ENCODE measurements at places on chromosomes 6 and 20.

DNA sequence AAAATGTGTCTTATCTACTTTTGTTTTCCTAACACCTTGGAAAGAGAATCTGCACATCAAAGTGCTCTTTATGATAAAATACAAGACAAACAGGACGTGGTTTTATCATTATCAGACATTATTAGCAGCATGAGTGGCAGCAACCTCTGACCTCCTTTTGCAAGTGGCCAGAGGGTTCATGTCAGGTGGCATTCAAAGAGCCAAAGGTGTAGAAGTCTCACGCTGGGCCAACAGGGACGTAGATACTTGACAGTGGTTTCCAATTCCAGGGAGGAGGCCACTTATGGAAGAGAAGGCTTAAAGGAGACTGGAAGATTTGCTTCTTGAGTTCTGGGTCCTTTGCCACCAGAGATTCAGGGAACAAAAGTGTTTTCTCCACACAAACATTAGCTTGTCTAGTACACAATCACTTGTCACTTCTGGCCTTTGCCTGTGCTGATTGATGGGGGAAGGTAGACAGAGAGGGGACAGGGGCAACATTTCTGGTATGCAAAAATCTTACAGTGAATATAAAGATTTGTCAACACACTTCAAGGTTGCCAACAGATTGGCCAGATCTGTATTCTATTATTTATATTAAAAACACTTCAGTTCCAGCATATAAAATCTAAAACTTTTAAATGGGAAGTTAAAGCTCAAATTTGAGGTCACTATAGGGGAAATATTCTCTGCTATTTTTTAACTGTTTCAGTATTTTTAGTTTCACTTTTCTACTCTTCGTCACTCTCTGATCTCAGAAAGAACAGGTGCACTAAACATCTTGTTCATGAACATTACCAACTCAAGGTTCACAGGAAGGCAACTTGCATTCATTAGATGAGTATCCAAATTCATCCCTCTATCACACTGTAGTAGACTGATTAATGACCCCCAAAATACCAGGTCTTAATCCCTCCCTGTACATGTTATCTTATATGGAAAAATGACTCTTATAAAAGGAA is 52.1 kb upstream of the FBXO30 start:
- DNase-seq = no peak

- DNase-seq = no peak
Measured at GRCh38 chr6:16602035-16602434, 159.2 kb downstream of the ATXN1 start.

GRCh38 chr6:14775528-14775927 is 470.3 kb upstream of the JARID2 start:
- DNase-seq = no peak

DNA sequence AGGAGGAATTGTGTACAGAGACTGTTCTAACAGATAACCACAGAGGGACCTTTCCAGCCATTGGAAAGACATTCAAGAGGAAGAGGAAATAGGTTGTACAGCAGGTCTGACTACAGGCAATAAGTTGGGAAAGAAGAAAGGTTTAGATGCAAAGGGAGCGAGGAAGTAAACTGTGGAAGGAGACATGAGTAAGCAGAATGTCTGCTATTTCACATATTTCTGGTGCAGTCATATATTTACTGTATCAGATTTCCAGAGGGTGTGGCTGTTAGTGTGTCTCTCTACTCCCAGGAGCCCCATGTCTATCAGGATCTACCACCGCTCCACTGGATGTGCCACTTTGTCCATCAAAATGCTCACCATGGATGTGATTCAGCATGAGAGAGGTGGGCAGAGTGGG is 25.9 kb downstream of the MRS2 start:
- no peak for DNase-seq

- DNase-seq = no peak
Measured at GRCh38 chr6:132669690-132670291, 10.8 kb upstream of the TAAR1 start.

DNA sequence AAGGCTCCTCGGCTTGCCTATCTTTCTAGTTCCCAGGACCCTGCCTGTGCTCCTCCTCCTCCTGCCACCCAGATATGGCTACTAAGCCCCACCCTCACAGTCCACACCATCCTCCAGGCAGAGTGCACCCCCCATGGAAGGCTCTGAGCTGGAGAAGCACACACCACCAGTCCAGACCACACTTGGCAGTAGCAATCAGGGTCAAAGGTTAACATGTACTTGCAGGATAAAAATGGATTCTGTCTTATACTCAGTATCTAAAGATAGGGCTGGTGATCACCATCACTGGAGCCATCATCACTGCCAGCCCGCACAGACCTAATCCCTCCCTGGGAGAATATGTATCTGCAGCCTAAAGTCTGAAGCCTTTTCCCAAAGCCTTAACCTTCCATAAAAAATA is 83.4 kb downstream of the PRKN start:
- DNase-seq = no peak

DNA sequence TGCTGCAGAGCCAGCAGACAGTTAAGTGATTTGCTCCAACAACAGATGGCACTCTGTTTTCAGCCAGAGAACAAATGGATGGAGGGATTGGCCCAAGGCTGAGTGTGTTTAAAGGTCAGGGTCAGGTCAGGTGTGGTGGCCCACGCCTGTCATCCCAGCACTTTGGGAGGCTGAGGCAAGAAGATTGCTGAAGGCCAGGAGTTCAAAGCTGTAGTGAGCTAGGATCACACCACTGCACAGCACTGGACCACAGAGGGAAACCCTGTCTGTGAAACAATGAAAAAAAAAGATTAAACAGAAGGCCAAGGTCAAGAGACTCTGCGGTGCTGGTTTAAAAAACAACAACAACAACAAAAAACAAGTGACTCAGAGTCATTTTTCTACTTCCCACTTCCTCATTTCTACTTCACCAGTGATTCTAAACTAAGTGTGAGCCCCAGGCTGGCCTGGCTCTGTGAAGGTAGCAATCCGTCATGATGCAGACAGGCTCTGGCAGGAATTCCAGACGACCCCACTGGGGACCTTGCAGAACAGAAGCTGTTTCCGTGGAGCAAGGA is 42.5 kb upstream of the ARMC2 start:
- DNase-seq = no peak

DNA sequence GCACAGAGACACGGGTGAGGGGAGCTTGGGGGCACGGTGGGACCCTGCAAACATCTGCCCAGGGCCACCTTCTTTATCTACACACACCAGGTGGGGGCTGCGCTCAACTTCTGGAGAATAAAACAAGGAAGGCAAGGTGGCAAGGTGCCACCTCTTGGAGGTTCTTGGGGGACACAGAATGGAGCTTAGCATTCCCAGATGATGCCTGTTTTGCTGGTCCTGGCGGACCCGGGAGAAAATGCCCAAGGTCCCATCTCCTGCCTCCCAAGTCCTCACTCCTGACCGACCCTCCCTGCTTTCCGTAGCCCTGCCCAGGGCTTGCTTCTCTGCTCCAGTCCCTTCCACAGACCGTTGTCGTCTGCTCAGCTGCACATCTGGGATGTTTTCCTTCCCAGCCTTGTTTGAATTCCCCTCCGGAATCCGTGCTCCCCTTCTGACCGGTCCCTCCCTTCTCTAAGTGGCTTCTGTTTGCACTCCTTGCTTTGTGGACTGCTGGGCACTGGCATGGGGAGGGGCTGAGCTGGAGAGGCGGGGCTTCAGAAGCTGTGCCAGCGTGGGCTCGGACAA is 13.1 kb downstream of the ITPR3 start:
- DNase-seq = no peak

GRCh38 chr20:50027611-50028105 is 44.9 kb downstream of the SNAI1 start:
- no peak for DNase-seq

GRCh38 chr6:169654598-169655391 is 47.0 kb downstream of the WDR27 start:
- peak; percentile 40 for DNase-seq

GRCh38 chr6:81003156-81003555 is 749.3 kb downstream of the TENT5A start:
- DNase-seq = no peak

- DNase-seq = no peak
Measured at GRCh38 chr6:164200071-164200470, 785.6 kb downstream of the QKI start.

- DNase-seq = no peak
Measured at GRCh38 chr6:56364827-56365339, 117.5 kb upstream of the COL21A1 start.

DNA sequence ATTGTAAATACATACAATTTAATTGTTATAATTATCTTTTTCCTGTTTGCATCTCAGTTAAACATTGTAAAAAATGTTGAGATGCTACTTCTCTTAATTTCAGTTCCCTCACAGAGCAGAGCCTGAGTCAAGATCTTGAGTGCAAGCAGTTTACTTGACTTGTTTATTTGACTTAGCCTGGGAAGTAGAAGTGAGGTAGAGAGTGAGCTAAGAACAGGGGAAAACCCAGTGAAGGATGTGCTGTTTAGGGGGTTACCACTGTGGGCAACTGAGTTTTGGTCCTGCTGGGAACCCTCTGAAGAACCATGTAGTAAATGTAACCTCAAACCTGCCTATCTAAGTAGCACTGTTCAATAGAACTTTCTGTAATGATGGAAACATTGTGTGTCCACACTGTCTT is 495.2 kb upstream of the FLRT3 start:
- no peak for DNase-seq

DNA sequence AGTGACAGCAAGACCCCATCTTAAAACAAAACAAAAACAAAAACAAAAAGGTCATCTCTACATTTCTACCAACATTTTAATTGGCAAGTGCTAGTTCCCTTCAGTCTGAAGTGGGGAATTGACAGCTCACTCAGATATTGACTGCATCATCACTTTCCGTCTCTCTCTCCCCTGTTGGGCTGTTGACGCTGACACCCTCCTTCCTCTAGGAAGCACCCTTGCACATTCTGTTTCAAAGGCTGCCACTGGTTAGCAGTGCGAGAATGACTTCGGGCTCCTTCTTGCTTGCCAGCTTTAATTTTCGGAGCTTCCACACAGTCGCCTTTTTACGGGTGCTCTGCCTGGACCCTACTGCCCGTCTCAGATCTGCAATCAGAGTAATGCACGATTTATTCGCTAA is 96.6 kb upstream of the INSM1 start:
- no peak for DNase-seq

DNA sequence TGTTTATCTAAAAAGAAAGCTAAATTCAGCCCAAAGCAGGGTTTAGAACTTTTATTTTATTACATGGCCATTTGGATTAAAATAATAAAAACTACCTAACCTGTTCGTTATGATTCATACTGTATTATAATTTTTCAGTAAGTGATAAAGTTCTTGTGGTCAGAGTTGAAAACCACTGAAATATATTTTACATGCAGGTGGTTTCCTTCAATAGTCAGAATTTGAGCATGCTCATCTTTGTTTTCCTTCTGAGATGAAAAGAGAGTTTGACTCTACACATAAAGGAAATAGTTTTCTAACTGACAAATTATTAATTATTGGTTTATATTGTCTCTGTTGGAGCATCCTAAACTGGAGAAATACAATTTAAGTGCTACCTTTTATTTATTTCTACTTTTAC is 114.0 kb upstream of the FKBP1C start:
- DNase-seq = no peak

DNA sequence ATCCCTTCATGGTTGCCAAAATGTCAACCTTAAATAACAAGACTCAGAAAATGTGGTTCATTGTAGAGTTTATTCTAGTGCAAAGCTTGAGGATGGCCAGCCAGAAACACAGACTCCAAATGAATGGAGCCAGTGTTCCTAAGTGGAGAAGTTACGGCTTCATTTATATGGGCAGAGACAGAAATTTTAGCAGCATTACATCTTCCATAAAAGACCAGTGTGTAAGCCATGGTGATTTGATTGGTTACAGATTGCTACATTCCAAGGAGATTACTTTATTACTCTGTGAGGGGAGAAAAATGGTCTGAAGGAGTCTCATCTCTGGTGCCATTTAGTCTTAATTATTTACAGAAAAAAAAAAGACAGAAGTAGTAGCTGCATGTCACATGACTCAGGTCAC is 97.8 kb downstream of the OTOR start:
- DNase-seq = no peak

DNA sequence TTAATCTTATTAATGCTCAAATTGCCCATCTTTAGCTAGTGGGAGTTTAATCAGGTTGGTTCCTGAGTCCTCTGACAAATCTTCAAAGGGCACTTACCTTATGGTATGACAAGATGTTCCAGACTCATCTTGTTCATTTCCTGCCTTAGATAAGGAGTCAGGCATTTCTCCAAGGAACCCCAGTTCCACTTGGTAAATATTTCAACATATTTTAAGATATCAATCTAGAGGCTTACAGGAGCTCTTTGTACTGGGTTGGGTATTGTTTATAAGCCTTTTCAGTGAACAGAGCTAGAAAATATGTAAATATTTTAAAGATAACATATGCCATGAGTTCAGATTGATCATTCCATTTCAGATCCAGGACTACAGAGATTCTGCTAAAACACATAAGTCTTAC is 159.8 kb downstream of the RCAN2 start:
- DNase-seq = no peak

DNA sequence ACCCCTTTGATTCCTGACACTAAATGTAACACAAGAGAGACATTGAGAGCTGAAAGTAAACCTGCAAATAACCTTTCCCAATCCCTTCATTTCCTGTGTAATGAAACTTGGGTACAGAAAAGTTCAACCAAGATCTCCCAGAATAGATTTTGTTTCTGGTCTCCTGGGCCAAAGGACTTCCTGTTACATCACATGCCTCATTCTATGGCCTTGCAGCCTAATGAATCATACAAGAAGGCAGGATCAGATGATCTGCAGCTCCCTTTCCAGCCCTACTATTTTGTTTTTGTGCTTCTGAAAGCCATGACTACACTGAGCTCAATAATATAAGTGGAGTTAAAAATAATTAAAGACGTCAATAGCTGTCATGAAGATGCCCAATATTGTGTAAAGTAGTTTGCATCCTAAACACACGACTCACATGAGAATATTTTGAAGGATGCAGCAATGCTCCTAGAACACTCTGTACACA is 73.4 kb upstream of the NOX3 start:
- no peak for DNase-seq

GRCh38 chr6:18386298-18386976 is 713 bp upstream of the RNF144B start:
- DNase-seq = no peak

DNA sequence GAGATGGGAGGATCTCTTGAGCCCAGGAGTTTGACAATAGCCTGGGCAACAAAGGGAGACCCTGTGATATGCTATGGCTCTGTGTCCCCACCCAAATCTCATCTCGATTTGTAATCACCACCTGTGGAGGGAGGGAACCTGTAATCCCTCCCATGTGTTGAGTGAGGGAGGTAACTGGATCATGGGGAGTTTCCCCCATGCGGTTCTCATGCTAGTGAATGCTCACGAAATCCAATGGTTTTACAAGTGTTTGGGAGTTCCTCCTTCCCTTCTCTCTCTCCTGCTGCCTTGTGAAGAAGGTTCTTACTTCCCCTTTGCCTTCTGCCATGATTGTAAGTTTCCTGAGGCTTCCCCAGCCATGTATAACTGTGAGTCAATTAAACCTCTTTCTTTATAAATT is 3.4 kb downstream of the NUDT3 start:
- DNase-seq = no peak

DNA sequence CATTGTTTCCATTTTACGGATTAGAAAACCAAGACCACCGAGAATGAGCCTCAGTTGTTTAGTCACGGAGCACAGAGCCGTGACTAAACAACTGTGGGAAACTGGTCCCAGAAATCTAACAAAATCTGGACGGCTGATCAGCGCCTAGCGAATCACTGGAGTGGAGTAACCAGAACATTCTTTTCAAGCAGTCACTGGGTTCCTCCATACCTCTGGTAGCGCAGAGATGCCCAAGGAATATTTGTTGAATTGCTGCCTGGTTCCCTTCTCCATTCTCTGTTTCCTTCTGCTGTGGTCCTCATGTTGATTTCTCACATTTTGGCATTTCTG is 62.0 kb downstream of the GPX5 start:
- DNase-seq = no peak

- no peak for DNase-seq
Measured at GRCh38 chr6:147131532-147132128, 72.6 kb upstream of the STXBP5 start.
